ENCODE measurements at places on chromosomes 7 and 10.

DNA sequence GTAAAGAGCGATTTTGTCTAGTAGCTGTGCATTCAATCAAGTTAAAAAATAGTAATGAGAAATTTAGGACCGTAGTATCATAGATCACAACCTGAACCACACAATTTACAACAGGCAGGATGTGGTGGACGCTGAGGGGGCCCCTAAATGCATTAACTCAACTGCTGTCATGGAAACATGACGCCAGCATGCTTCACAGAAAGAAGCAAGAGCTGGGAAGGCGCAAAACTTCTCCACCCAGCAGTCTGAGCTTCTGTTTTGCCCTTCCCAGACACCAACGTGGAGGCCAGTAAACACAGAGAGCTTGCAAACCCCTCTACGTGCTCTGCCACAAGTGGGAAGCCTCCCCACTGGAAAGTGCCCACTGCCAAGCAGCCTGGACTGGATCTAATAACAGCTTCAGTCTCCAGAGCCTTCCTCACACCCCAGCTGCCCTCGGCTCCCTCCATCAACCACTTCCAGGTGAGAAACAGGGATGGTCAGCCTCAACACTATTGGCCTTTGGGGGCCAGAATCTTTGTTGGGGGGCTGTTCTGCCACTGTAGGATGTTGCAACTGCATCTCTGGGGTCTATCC, 151.8 kb downstream of the SFMBT2 start:
- DNase-seq: no peak

DNA sequence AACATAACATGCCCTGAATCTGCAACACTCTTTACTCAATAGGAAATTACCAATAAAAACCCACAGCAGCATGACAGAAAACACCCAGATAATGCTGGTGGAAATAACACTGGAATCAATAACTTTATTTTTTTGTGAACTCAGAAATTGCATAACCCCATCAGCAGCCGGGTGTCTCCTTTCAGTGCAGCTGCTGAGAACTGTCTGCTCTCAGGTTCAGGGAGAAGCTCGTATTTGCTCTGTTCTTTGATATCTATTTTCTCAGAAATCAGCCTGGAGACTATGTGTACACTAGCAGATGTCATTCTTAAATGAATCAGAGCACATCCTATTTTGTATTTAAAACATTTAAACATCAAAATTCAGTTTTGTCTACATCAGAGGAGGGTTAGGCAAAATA, 506.0 kb downstream of the POM121L12 start:
- no peak for DNase-seq

DNA sequence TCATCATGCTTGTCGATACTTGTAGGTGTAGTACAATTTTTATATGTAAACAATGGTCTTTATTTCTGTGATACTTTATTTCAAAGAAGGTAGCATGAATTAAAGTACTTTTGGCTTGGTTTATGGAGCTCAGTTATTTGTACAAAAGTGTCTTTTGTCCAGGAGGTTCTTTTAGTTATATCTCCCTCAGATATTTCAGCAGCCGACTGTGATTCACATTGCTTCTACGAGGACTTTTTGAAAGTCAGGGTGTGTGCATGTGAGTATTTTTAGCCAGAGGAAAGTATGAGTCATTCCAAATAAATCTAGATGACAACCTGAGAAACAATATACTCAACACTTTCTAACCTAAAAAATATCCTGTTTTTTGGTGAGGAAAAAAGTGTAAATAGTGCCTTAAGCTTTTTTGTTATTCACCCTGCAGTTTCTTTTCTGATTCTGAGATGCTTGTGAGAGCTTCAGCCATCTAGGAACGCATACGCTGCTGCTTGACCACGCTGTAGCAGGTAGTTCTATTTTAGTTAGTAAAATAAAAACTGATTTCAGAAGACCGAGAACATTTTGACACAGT, 595 bp upstream of the SUN1 start:
- DNase-seq: no peak

- no peak for DNase-seq
Observed at GRCh38 chr10:2900530-2900929, 166.8 kb upstream of the PFKP start.

- DNase-seq: no peak
Observed at GRCh38 chr10:129331207-129331838, 135.7 kb upstream of the MGMT start.

GRCh38 chr7:47291461-47292081, 290.3 kb downstream of the TNS3 start:
- DNase-seq: no peak

DNA sequence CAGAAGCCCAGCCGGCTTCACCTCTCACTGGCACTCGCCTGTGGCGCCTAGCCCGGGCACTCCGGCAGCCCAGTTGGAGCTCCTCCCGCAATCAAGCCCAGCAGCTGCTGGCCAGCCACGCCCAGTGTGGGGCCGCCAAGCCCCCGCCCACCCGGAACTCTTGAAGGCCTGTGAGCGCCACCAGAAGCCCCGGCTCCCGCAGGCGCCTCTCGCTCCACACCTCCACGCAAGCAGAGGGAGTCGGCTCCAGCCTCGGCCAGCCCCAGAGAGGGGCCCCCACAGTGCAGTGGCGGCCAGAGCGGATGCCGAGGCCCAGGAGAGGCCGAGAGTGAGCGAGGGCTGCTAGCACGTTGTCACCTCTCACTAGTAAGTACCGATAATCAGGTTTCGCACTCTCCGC, 240.7 kb downstream of the TFEC start:
- no peak for DNase-seq

- no peak for DNase-seq
Observed at GRCh38 chr10:121788115-121788514, 139.7 kb downstream of the ATE1 start.

DNA sequence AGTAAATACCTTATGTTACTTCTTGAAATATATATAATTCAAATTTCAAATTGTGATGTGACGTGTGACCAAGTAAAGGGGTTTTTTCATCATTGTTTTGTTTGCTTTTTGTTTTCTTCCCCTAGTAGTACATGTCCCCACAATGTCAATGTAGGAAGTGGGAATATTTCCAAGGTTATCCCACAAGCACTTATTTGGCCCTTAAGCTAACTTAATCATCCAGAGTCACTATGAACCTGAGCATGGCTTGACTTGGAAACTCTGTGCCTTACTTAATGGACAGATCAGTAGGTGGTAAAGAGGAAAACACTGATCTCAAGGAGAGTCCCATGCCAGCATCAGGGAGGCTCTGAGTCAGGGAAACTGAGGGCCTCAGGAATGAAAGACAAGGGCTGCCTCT, 569.3 kb upstream of the IGFBP3 start:
- DNase-seq: no peak

DNA sequence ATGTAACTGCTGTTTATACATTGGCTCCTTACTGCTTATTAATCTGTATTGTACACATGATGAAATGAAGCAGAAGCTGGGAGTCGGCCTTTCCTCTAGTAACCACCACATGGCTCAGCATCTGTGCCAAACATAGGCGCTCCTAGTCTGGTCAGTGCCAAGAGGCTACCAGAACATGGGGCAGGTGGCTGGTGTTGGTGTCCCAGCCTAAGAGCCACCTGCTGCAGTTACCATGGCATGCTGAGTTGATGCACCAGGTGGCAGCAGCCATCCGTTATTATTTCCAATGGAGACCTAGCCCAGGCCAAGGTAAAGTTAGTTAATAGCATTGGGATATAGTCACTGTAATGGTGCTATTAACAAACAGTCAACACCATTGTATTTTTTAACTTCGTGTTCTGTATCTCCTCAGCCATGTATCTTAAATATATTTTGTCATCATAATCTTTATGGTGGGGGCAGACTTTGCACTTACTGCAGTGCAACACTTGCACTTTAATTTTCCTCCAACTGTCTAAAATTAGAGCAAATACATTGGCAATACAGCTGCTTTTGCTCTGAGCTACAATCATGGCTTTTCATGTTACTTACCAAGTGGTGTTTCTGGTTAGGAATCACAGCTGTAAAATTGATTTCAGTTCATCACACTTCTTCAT, 33.1 kb downstream of the HBP1 start:
- peak; percentile 37 for DNase-seq

DNA sequence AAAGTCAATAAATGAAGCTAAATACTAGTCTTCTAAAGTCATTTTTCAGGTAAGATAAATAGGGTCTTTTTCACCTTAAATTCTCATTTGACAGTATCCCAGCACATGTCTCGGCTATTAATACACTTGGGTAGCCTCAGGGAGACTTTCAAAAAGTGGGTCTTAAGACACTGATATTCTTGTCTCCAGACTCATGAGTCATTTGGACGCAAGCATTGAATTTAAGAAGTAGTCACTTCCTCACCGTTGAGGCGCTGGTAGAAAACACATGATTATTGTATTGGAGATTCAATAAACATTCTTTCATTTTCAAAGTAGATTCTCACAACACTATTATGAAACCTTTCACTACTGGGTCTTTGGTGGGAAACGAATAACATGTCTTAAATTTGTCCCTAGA, 108.9 kb upstream of the SP8 start:
- no peak for DNase-seq

DNA sequence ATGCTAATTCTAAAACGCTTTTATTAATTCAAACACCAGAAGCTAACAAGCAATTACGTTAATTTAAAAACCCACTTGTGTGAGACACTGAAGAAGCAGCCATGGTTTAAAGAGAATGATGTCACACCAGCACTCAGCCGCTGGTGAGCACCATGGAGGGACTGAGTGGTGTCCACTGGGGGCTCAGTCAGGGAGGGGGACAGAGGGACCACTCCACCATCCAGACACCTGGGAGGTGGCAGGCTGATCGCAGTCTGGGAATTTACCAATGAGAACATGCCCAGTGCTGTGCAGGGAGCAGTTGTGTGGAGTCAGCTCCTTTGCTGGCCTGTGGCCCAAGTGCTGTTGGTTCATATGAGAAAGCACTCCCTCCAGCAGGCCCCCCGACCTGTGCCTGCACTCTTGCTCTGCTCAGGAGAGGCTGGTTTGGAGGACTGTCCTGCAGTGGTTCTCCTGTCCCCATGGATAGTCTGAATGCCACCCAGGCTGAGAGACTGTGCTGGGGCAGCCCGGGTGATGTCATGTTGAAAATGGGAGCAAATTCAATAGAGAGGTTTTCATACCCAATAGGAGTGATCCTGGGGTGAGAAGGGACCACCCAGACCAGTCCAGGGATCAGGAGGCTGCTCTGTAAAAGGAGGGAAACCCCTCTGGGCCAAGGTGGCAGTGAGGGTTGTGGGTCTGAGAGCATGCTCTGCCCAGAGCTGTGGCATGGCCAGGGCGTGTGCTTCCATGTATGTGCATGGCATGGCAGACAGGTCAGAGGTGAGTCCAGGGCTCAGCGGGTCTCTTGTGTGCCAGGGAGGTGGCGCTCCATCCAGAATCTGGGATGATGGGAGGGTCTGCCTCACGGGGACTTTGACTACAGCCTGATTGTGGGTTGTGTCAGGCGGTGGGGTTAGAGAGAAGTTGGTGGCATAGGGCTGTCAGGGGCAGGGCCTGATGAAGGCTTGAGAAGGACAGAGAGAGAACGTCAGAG, 12.7 kb downstream of the ADCY1 start:
- DNase-seq: no peak

DNA sequence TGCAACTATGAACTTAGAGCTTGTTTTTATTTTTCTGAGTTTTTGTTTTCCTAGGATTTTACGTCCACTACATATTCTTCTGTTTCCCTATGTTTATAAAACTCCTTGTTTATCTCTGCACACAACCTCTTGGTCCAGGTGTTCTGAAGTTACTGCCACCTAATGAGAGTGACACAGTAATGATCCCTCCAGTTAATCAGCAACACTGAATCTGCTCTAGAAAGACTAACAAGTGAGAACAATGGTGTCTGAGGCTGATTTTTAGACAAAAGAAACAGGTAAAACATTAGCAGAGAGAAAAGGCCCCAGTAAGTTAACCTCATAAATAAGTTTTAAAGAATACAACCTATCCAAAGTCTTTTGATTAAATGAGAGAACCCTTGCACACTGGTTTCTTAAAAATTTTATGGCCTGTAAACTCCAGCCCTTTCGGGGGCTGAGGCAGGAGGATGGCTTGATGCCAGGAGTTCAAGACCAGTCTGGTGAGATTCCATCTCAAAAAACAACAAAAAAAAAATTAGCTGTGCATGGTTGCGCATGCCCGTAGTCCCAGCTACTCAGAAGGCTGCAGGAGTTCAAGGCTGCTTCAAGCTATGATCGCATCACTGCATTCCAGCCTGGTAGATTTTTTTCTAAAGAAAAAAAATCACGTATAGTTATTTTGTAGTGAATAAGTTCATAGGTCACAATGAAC, 397.6 kb downstream of the MAGI2 start:
- no peak for DNase-seq

- DNase-seq: no peak
Observed at GRCh38 chr7:156865493-156865892, 27.5 kb downstream of the LMBR1 start.

- DNase-seq: no peak
Observed at GRCh38 chr10:120540486-120540885, 83.5 kb downstream of the PLPP4 start.

DNA sequence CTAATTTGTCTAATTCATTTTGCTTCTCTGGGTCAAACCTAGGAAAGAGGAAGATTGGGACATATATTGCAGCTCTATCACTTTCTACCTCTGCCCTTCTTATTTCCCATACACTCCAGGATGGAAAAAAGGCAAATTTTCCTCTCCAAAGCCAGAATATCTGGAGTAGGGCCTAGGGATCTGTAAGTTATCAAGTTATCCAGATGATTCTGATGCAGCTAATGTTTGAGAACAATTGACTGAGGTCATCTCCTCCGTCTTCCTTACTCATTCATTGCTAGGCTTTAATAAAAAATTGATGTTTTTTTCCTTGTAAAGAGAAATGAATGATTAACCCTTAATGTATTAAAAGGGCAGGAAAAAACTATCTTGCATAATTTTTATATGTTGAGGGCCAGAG, 211.9 kb upstream of the GLI3 start:
- no peak for DNase-seq

- peak; percentile 84 for DNase-seq
Observed at GRCh38 chr10:21807180-21807579, 196.3 kb downstream of the DNAJC1 start.

- DNase-seq: no peak
Observed at GRCh38 chr7:77993838-77994237, 195.3 kb downstream of the PHTF2 start.

- no peak for DNase-seq
Observed at GRCh38 chr10:72375173-72375572, 20.5 kb upstream of the DNAJB12 start.

GRCh38 chr7:138980563-138981291, 462 bp downstream of the KIAA1549 start:
- DNase-seq: peak; percentile 33

DNA sequence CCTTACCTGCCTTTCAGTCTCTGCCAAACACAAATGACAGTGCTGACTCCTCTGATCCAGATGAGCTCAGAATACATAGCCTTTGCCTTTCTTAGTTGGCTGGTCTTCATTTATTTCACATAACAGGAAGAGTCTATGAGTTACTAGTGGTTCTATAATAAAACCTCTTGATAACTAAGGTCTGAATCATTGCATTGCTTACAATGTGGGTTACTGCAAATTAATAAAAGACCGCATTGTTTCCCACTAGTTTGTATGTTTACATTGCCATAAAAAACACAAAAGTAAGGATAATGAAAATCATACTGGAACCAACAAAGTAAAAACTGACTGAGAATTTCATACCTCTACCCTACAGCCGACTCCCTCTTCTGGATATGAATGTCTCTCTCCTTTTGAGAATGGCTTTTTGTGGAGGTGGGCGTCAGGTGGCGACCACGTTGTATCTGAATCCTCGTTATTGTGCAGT, 62.0 kb upstream of the AKR1E2 start:
- no peak for DNase-seq
